ENCODE measurements at places on chromosomes 11 and 22.

- DNase-seq: no peak
Observed at GRCh38 chr11:1399386-1400316, 9.9 kb downstream of the BRSK2 start.

DNA sequence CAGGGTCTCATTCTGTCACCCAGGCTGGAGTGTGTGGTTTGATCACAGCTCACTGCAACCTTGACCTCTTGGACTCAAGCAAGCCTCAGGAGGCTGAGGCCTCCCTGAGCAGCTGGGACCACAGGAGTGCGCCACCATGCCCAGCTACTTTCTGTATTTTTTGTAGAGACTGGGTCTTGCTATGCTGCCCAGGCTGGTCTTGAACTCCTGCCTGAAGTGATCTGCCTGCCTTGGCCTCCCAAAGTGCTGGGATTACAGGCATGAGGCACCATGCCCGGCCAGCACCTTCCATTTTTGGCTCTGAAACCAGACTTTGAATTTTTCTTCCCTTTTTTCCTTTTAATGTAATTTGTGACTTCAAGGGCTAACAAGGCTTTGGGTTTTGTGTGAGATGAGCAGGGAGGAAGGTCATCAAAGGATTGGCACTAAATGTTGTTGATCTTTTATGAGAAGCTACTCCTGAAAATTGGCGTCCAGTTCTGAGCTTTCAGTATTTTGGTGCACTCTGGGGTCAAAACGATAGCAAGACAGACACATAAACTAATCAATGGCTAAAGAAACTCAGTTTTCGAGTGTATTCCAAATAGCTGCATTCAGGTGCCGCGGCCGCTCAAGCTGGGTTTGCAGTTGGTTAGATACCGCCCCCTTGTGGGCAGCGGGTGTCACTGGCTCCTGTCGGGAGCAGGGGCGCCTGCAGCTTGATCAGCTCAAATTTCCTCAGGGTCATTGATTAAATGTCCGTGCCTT is 51.9 kb upstream of the CLMP start:
- DNase-seq: peak; percentile 74

DNA sequence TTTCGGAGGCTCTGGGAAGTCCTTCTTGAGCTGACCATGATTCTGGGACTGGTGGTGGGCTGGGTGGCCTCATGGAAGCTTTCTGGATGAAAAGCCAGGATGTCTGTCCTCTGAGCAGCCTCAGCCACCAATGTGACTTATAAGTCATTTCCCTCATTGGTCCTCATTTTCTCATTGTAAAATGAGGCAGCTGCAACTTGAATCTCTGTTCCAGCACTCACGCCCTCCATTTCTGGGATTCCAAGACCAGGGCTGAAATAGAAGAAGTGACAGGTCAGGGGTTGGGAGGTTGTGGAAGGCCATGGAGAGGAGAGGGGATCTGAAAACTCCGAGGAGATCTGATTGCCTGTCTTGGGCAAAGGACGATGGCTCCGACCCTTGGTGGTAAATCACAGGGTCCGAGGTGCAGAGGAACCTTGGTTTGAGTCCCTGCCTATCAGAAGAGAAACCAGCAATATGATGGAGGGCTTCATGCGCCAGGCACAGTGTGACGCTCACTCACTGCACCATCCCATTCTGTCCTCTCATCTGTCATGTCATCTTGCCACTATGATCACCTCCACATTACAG is 38.3 kb downstream of the TSPAN18 start:
- DNase-seq: no peak

DNA sequence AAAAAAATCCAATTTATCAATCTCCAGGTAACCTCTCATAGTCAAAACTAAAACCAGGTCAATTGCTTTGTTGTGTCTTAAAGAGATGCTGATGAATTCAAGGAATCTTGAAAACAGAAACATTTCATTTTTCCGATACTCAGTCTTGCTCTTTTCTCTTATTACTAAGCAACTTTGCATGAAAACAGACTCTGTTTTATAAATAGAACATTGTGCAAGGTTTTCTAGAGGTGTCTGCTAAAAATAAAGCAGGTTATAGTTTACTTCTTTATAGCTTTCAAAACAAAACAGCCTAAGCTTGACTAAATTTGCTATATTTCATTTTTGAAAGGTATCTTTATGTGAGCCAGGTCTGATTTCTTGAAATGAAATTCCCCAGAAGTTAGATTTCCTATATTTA is 109.3 kb downstream of the ARL14EP start:
- no peak for DNase-seq

GRCh38 chr22:22870577-22871404 is 16.8 kb upstream of the IGLL5 start:
- no peak for DNase-seq

GRCh38 chr11:121649798-121650197 is 197.0 kb upstream of the SORL1-AS1 start:
- DNase-seq: no peak

GRCh38 chr22:49944399-49944891 is 16.1 kb upstream of the PIM3 start:
- no peak for DNase-seq

DNA sequence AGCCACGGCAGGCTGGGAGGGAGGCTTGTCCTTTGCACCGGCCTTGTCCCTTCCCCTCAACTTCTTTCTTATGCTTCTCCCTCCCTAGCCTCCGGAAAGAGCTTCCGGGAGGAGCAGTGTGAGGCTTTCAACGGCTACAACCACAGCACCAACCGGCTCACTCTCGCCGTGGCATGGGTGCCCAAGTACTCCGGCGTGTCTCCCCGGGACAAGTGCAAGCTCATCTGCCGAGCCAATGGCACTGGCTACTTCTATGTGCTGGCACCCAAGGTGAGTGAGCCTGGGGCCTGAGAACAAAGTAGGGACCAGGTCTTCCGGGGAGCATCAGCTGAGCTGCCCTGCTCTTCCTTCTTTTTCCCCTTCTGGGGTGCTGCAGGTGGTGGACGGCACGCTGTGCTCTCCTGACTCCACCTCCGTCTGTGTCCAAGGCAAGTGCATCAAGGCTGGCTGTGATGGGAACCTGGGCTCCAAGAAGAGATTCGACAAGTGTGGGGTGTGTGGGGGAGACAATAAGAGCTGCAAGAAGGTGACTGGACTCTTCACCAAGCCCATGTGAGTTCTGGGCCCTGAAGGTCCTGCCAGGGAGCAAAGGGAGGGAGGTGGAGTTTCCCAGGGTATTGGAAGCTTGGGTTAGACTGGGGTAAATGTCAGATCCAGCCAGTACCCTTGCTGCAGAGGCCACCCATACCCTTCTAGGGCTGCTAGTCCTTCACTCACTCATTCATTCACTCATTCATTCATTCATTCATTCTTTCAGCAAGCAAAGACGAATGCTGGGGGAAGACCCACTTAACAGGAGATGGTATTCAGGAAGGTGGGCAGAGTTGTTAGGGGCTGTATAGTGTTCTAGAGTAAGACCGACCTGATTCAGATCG is 22.6 kb downstream of the ADAMTS15 start:
- DNase-seq: no peak

- DNase-seq: no peak
Observed at GRCh38 chr22:38981005-38981991, 849 bp upstream of the APOBEC3B start.
